NCI-H524 treated with DMSO at 0.1 percent for 48 hours (cell line): ENCODE measurements at places on chromosomes 4 and X.

DNA sequence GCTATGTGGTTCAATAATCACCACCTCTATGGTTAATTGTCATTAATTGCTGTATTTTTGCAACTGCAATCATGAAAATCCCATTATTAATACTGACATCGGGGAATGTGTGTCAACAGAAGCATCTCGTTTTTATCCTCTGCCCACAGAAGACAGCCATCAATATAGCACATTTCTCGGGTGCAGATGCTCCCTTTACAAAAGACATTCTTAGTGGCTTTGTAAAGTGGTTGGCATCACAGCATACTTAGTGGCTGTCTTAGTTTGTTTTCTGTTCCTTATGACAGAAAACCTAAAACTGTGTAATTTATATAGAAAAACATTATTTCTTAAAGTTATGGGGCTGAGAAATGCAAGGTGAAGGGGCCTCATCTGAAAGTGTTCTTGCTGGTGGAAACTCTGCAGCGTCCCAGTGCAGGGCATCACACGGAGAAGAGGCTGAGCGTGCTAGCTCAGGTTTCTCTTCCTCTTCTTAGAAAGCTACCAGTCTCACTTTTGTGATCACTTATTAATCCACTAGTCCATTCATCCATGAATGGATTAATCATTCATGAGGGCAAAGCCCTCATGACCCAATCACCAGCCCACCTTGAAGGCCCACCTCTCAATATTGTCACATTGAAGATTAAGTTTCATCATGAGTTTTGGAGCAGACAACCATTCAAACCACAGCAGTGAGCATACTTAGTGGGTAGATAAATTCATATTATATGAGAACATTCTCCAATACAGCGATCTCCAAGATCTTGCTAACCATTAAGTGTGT lies 1067.7 kb upstream of the PABPC4L start:
- no peak for DNase-seq

- no peak for DNase-seq
These were observed 117.0 kb downstream of the CBLL2 start for GRCh38 chrX:22389556-22390179.

GRCh38 chrX:27883468-27884092 lies 75.8 kb downstream of the MAGEB10 start:
- DNase-seq: no peak

DNA sequence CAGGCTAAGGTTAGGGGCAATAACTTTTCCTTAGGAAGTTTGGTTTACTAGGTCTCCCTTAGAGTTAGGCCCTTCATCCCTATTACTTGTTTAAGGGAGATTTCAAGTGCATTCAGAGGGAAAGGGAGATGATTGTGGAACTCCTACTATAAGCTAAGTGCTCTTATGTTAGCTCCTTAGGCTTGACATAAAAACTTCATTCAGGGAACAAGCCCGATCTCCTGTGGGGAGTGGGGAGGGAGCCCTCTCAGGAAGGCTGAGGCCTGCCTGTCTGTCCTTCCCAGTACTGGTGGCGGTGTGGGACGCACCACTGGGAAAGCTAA lies 8.0 kb downstream of the KLF3 start:
- peak; percentile 48 for DNase-seq

DNA sequence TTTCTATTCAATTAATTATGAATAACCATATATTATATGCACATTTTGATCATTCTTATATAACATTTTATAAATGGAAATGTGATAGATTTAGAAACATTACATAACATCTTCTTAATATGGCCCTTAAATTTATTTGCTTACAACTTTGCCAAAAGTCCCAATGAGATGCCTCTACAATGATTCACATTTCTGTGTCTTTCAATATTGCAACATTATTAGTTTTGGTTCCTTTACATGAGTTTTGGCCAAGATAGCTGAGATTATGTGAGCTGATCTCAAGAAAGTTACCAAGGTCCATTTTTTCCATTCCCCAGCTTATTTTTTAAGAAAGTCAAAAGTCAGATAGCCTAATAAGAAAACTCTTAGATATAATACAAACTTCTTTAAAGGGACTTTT lies 361.2 kb downstream of the PCDH7 start:
- DNase-seq: no peak

DNA sequence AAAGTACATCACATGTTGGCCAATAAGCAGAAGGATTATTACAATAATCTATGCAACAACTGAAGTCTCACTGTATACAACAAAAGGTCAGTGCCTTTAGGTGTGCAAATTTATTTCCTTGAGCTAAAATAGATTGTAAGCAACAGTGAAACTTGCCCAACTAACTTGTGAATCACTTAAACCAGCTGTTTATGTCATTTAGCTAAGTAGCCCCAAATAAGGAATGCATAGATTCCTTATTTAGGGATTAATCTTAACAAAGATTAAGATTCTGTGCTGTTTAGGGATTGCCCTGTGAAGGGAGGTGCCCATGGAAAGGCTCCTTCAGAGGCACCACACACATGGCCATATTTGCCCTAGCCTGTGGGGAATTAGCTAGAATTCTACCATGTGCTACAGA lies 168.6 kb downstream of the MAML3 start:
- no peak for DNase-seq

GRCh38 chrX:66579219-66579618 lies 59.7 kb downstream of the EDA2R start:
- no peak for DNase-seq

- DNase-seq: peak; percentile 32
These were observed 21.6 kb upstream of the C4orf54 start for GRCh38 chr4:99679204-99679603.

DNA sequence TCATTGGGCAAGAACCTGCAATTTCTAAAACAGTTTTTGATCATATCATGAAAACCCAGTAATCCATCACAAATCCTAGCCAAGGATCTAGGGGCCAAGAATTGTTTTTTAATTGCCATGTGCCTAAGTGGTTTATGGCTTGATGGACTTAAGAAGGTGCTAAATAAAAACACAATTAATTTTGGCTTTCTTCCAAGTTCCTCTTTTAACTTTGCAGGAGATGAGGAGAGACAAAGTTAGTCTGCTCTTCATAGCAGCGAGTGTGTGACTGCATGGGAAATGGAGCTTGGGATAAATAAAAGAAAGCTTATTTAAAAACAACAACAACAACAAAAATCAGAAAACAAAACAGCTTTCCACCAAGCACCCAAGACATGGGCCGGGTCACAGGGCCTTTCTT lies 41.4 kb downstream of the ARHGEF9 start:
- no peak for DNase-seq

GRCh38 chr4:146343199-146343598 lies 128.9 kb downstream of the REELD1 start:
- no peak for DNase-seq

DNA sequence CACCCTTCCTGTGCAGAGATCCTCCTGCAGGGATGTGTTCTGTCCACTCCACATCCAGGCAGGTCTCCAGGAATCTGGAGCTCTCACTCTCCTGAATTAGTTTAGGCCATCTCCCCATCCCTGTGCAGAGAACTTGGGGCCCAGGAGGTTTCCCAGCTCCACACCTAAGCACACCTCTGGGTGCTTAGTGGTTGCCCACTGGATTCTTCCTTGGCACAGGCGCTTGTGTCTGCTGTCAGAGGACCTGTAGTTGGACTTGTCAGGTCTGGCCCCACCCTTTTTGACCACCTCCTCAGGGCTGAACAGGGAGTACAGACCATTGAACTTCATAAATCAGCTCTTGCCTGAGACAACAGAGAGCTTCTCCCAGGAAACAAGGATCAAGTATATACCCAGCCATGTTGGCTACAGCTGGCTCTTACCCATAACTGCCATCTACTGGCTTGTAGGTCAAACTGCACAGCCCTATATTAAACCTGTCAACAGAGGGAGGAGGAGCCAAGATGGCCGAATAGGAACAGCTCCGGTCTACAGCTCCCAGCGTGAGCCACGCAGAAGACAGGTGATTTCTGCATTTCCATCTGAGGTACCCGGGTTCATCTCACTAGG lies 275.5 kb downstream of the PPARGC1A start:
- DNase-seq: peak; percentile 27

- peak; percentile 42 for DNase-seq
These were observed at the start of gene CHST7 for GRCh38 chrX:46573331-46573891. Gene CHST7, plus strand, starts transcription at chrX:46573765. Its CDS starts 167 bp downstream, at chrX:46573932.

- no peak for DNase-seq
These were observed 312.9 kb downstream of the PDHA2 start for GRCh38 chr4:96152824-96153223.

GRCh38 chr4:78528327-78528726 lies 23.2 kb upstream of the ANXA3 start:
- no peak for DNase-seq

- no peak for DNase-seq
These were observed 300.1 kb downstream of the SPRY1 start for GRCh38 chr4:123696687-123697086.

- no peak for DNase-seq
These were observed 100.2 kb upstream of the GRIA3 start for GRCh38 chrX:123083924-123084323.
